ENCODE measurements at places on chromosomes 4 and X. TPM values are rescaled to one million over a fixed set of nuclear protein-coding genes. Genes with fewer than 3 reads are reported as not detected.

DNA sequence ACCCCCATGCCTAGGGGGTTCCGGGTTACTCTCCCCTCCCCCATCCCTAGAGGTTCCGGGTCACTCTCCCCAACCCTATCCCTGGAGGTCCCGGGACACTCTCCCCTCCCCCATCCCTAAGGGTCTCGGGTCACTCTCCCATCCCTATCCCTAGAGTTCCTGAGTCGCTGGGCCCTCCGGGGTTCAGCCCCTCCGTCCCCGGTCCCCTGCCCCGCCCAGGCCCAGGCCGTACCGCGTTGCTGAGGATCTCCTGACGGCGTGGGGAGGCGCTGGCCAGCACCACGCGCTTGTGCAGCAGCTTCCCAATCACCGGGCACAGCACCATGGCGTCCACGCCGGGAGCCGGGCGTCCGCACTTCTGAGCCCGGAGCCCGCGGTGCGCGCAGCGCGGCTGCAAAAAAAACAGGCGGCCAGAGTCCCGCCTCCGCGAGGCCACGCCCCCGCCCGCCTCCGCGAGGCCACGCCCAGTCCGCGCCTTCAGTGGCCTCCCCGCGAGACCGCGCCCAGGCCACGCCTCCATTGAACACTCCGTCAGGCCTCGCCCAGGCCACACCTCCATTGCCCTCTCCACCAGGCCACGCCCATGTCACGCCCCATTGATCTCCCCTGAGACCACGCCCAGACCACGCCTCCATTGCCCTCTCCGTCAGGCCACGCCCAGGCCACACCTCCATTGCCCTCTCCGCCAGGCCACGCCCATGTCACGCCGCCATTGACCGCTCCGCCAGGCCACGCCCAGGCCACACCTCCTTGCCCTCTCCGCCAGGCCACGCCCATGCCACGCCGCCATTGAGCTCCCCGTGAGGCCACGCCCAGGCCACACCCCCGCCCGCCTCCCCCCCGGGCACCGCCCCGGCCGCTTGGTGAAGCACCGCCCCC lies at the start of gene ASMTL:
ASMTL (minus strand) TSS at position 394 of the 879 bp plus-strand sequence; CDS start at position 325, 69 bp downstream.
- DNase-seq: peak; percentile 99

DNA sequence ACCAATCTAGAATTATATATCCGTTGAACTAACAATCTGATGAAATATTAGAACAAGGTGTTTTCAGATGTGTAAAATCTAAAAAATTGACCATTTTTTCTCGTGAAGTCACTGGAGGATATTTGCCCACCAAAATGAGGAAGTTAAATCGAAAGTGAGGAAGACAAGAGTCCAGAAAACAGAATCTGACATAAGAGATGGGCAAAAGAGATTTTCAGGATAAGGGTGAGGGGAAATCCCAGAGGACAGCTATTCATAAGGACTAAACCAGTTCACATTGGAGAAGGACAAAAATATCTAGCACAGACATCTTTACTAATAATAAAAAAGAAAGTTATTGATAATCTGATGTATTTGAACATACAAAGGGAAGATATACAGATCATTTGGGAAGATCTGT lies 18.7 kb upstream of the ALG13 start:
- no peak for DNase-seq

- DNase-seq: no peak
These were observed 125.5 kb downstream of the C4orf51 start for GRCh38 chr4:145805490-145805889.

DNA sequence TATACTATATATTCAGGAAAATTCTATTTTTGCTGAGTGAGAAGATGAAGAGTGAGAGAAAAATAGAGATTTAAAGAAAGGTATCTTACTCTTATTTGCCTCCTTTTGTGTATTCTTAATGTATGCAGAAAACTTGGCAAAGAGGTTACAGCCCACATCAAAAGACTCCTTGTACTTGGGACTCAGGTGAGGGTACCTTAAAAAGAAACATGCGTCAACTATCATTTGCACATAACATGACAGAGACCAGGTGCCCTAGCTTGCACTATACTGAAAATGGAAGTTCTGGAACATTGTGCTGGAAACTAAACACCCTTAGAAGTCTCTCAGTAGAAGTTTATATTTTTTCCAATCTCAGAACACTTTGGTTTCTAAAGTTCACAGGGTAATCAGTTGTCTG lies 15.6 kb upstream of the RAB39B start:
- no peak for DNase-seq

- DNase-seq: no peak
These were observed 93.9 kb downstream of the NSUN7 start for GRCh38 chr4:40843696-40844095.

- no peak for DNase-seq
These were observed 351.5 kb upstream of the MAD2L1 start for GRCh38 chr4:120418146-120418545.

- no peak for DNase-seq
These were observed 62.6 kb downstream of the MCUB start for GRCh38 chr4:109622626-109623025.

DNA sequence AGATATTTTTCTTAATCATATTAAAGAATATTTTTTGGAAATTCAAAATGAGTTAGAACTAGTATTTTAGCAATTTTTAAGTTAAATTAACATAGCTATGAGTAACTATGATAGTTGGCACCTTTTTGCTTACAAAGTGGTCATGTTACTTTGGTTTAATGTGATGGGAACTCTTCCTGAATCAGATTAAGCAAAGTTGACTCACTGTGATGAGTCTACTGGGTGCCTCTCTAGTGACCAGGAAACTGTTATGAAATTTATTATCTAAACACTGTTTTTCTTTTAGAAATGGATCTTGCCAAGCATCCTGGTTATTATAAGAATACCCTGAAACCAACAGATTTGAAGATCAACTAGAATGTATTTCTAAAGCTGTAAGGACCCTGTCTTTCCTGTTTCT lies 985.8 kb downstream of the TRAM1L1 start:
- no peak for DNase-seq

GRCh38 chr4:5399790-5400421 lies 308.5 kb downstream of the EVC2 start:
- DNase-seq: no peak

GRCh38 chr4:123390846-123391456 lies 5.6 kb upstream of the SPRY1 start:
- DNase-seq: no peak

GRCh38 chrX:154074199-154074598 lies 23.3 kb downstream of the MECP2 start:
- no peak for DNase-seq

DNA sequence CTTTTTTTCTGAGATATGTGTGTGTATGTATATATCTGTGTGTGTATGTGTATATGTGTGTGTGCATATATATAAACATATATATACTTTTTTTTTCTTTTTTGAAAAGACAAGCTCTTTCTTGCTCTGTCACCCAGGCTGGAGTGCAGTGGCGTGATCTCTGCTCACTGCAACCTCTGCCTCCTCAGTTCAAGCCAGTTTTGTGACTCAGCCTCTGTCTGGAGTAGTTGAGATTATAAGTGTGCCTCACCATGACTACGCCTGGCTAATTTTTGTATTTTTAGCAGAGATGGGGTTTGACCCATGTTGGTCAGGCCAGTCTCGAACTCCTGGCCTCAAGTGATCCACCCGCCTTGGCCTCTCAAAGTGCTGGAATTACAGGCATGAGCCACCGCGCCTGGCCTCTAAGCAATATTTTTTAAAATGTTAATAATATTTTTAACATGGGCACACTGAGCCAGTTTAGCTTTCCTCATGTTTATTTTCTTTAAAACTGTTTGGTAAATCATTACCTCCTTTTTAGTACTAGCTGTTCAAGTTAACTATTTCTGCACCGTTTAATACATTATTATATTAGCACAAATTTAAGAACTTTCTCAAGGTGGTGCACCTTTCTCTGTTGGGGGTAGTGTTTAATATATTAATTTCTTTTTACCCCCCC lies 33.3 kb downstream of the BBS12 start:
- DNase-seq: no peak

- no peak for DNase-seq
These were observed 1008.8 kb upstream of the DIAPH2 start for GRCh38 chrX:95675794-95676193.

The SLAIN2 gene
- total RNA-seq: 75.2 TPM

The RAI2 gene
- total RNA-seq: 0.76 TPM

The GAGE13 gene
- total RNA-seq: not detected

The SMIM14 gene
- total RNA-seq: 4.8 TPM

The ZMAT1 gene
- 20.5 TPM for total RNA-seq

The PRSS12 gene
- total RNA-seq: not detected

The REELD1 gene
- total RNA-seq: 2.0 TPM
